ENCODE measurements at places on chromosomes 7 and 10.

GRCh38 chr7:16795624-16796023 lies 9.2 kb downstream of the AGR2 start:
- no peak for DNase-seq

DNA sequence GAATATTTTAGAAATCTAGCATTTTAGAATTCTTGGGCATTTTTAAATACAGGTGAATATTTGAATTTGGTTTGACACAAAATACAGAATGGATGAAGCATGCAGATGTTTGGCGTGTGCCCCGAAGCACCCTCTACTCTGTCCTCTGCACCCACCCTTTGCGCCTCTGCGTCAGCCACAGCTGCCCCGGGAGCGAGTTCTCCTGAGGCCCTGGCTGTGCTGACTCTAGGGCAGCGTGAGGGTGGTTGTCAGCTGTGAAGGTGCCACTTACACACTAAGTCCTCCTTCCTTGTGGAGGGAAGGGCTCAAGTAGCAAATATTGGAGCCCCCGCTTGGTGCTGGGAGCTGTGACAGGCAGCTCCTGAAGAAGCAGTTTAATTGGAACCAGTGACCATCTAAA lies 48.4 kb downstream of the DAGLB start:
- no peak for DNase-seq

DNA sequence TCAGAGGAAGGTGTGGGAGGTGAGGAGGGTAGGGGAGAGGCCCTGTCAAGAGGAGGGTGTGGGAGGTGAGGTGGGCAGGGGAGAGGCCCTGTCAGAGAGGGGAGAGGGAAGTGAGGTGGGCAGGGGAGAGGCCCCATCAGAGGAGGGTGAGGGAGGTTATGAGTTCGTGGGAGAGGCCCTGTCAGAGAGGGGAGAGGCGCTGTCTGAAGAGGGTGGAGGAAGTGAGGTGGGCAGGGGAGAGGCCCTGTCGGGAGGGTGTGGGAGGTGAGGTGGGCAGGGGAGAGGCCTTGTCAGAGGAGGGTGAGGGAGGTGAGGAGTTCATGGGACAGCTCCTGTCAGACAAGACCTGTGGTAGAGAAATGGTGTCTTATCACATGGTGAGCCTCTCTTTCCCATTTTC lies 74.4 kb downstream of the INPP5A start:
- DNase-seq = no peak

DNA sequence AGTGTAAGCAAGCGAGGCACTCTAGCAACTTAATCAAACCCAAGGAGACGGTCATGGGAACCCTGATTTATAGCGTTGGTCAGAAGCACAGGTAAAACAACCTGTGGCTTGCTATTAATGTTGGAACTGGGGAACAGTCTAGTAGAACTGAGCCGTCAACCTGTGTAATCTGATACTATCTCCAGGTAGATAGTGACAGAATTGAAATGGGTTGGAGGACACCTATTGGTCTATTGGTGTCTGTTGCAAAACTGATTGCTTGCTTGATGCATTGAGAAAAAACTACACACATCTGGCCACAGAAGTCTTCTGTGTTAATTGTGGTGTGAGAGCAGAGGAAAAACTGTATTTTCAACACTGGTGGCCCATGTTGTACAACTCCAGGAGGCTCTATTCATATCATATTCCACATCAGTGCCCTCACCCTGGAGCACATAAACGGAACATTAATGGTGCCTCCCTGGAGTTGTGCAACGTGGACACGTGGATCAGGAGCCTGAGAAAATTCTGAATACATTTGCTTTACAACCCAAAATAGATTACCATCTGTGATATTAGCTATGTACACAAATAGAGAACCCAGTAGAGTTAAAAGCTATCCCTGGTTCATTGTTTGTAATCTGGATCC lies 112.2 kb downstream of the MYO3A start:
- no peak for DNase-seq

GRCh38 chr10:29977171-29977570 lies 82.2 kb downstream of the JCAD start:
- no peak for DNase-seq

DNA sequence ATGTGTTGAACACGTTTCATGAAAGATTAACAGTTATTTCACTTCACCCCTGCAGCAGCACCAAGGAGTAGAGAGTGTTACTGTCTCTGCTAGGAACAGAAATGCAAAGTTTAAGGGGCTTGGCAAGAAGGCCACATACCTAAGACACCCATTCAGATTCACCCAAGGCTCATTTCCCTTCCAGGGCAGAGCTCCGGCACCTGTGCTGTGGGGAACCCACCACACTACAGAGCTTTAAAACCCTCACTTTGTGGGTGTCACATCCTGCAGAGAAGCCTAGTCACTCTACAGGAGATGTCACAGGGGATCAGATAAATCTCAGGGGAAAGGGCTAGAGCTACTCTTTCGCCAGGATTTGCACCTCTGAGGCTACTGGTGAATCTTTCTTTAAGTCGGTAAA lies 176.1 kb upstream of the KLF6 start:
- DNase-seq = no peak

- DNase-seq = no peak
Observed at GRCh38 chr10:78579995-78580394, 488.8 kb upstream of the ZMIZ1 start.

DNA sequence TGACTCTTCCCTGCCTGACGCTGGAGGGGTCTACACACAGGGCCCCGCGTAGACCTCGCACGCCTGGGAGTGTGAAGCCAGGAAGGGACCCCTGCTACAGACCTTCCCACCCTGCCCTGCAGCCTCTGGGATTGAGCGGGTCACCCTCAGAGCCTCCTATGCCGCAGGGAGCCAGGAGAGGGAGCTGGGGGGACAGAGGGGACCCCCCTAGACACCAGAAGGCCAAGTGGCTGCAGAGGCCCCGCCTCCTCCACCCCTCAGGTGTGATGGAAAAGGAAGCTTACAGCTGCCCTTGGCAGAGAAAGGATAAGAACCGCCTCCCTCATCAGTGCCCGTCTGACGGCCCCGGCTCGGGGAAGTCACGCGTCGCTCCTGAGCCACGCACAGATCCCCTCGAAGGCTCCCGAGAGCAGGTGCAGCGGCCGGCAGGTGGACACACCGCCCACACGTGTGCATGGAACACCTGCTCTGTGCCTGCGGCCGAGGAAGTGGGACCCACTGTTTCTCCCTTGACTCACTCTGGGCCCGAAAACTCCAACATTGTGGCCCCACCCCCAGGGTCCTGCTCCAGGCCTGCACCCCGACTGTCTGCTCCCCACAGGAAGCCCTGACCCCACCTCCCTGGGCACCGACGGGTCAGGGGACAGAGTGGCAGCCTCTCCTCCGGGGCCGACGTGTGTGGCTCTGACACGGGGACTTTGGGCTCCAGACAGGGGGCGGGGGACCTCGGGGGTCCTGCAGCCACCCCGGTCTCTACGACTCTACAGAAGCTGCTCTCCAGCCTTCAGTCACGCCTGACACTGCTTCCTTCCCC lies 73.3 kb downstream of the MICALL2 start:
- no peak for DNase-seq

- no peak for DNase-seq
Observed at GRCh38 chr7:131629217-131629882, 72.9 kb upstream of the PODXL start.

- no peak for DNase-seq
Observed at GRCh38 chr10:3682745-3683144, 102.3 kb downstream of the KLF6 start.

GRCh38 chr7:26083113-26083512 lies 68.9 kb upstream of the NFE2L3 start:
- no peak for DNase-seq

DNA sequence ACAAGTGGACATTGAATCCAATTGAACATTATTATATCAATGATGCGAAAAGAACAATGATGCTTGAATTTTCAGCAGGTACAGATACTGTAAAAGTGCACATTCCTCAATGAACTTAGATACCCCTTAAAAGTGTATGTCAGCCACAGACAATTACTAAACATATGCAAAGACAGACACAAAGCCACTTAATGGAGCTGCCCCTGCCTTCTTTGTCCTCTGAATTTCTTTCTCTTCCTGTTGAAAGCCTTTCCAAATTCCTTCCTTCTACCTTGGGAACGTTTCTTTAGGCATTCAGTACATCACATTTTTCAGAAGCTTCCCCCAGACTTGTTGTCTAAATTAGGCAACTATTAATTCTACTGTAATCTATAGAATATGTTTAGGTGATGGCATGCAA lies 706.8 kb upstream of the MBL2 start:
- no peak for DNase-seq

GRCh38 chr10:35191523-35191922 lies 64.9 kb downstream of the CREM start:
- DNase-seq = no peak

DNA sequence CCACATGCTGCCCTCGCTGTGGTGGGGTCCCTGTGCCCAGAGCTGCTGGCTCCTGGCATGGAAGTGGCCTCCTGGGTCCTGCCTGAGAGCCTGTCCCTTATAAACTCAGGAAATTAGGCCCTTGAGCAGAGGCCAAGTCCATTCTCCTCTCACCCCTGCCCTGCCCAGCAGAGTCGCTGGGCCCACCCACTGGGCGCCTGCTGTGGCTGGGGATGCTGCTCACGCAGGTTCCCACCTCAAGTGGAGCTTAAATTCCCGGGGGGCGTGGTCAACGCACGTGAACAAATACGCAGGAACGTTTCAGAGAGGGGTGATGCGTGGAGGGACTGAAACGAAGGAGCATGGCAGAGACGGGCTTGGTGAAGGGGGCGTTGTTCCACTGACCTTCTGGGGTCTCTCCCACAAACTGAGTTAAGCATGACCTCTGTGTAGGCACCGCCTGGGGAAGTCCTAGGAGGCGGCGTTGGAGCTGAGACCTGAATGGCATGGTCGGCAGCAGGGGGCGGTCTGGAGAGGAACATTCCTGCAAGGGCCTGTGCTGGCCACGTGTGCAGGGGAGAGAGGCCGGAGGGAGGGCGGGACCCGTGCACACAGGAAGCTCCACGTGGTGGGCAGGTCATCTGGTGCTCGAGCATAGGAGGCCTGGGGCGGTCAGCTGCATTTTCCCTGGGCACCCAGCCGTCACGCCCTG lies 27.9 kb downstream of the FAM20C start:
- no peak for DNase-seq

DNA sequence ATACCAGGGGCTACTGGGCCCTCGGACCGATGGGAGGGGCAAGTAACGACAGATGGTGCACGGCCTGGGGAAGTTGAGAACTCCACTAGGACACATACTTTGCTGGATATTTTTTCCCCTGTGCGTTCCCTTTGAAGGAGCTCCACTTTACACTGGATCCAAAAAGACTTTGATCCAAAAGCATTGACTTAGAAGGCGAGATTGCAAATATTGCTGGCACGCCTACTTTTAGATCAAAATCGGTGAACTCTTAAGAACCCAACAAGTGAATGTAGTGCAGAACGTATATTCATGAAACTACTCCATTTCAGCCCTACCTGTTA lies 436 bp upstream of the SLC25A13 start:
- DNase-seq = no peak

DNA sequence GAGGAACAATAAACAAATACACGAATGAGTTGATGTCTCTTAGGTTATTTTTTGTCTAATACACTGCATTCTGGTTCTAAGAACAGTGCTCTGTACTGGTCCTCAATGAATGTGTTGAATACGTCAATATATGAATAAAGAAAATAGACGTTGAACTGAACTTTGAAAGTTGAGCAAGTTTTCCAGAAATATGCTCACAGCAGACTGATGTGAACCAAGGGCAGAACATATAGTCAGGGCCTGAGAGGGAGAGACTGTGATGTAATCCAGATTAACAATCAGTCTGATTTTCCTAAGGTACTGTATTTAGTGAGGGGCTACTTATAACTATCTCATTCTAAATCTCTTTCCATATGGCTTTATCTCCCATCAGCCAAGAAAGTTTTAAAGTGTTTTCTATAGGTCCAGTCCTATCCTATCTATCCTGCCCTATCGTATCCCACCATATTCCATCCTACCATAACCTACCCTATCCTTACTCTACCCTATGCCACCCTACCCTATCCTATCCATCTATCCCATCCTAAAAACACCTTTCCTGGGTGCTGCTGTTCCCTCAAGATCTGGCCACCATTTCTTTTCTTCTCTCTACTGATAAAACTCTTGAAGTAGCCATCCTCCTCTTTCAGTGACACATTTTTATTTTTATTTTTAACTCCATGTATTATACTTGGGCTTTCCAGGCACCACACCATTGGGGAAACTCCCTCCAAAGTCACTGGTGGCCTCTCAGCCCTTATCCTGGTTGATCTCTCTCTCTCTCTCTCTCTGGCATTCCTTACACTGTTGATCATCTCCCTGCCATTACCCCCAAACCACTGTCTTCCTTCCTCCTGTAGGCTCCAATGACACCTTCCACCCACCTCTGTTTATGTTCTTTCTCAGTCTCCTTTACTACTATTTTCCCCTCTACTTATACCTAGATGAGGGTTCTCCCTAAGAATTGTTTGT lies 212.3 kb upstream of the SLC26A5 start:
- DNase-seq = no peak

DNA sequence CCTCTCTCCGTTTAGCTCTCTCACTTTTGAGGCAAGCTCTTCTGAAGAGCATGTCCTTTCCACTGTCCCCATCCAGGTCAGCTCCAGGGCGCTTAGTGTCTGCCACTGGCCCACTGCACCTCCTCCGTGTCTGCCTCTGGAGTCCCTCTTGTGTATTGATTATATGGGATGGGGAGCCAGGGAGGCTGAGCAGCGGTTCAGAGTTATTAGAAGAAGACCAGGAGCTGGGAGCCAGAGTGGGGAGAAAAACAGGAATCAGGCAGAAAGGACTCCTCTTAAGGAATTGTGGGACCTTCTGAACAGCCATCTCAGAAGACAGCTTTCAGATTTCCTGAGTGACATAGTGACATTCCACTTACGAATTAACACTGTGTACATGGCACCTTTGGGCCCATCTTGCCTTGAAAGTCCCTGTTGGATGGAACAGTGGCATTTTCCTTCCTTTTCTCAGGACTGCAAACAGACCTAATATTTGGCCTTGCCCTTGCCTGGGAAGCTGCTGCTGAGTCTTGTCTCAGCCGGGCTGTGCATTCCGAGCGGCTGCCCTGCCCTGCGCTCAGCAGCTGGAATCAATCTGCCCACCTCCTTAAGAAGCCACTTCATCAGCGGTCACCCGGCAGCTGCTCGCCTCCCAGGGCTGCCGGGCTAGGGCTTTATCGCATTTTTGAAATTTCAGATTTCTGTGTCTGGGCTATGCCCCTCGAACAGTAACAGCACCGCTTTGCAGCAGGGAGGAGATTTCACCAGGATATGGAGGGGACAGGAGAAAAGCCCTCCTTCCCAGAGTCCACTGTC lies 81.1 kb upstream of the PRKG1 start:
- DNase-seq = no peak

DNA sequence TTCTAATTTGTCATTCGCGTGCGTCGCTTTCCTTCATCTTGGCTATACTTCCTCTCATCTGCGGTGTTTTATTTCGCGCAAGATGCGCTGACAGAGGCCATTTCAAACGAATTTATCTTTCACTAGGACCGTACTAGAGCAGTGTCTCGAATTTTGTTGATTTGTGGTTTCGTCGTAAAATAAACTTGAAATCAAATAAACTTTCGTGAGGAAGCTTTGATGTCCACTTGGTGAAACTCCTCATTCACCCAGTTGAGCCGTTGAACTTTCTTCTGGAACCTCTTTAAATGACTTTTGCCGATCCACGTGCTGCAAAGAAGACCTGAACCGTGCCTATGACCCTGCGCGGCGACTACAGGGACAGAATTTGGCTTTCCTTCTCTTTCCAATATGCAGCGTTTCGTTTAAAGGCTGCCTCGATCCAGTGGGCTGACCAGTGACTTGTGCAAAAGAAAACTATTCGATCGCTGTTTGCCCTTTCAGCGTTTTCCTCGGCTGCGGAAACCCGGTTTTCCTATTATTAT lies 163.9 kb upstream of the PPP1R3A start:
- DNase-seq = no peak

- DNase-seq = no peak
Observed at GRCh38 chr7:26603631-26604030, 260.8 kb downstream of the SKAP2 start.

- DNase-seq = no peak
Observed at GRCh38 chr7:77269360-77270093, 69.9 kb upstream of the FGL2 start.
